ENCODE measurements at places on chromosomes 5 and 9. TPM values are rescaled to one million over a fixed set of nuclear protein-coding genes. Genes with fewer than 3 reads are reported as not detected.

- DNase-seq = no peak
Observed at GRCh38 chr9:135671591-135672041, 8.5 kb downstream of the LCN9 start.

DNA sequence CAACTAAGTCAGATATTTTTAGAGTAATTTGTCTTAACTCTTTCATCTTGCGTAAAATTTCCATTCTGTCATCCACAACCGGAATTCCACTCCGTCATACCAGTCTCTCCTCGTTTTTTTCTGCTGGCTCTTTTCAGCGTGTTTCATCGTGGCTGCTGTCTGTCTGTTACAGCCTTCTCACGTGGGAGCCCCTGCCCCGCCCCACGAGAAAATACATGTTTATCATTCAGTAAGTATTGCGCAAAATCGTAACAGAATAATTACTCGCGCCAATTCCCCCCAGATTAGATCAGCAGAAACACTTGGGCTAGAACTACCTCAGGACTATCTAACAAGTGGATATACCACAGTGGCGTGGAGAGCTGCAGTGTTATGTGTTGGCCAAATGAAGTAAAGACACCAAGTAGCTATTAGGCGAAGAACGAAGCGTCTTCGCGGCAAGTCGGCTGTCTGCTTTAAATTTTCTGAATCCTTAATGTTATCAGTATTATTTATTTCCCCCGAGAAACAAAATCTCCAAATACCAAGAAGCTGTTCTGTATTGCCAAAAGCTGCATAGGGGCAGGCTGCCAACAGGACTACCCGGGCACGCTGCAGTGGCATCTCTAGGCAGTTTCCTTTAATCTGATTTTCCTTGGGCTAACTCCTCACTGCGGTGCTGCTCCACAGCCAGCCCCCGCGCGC lies 566 bp upstream of the FOCAD start:
- DNase-seq = peak; percentile 79

STPG3 gene
- 1.3 TPM for total RNA-seq

LTC4S gene
- total RNA-seq = 7.6 TPM

- DNase-seq = peak; percentile 44
Observed at GRCh38 chr5:65722575-65723403, 784 bp downstream of the NLN start.

GRCh38 chr5:178991190-178992145 lies 3.7 kb downstream of the GRM6 start:
- DNase-seq = no peak
